Glutamatergic neuron (in vitro differentiated cells): ENCODE measurements at places on chromosomes 3 and 15. TPM values are rescaled to one million over a fixed set of nuclear protein-coding genes. Genes with fewer than 3 reads are reported as not detected.

- peak; percentile 25 for DNase-seq
Measured at GRCh38 chr3:137760341-137761098, 3.6 kb upstream of the SOX14 start.

DNA sequence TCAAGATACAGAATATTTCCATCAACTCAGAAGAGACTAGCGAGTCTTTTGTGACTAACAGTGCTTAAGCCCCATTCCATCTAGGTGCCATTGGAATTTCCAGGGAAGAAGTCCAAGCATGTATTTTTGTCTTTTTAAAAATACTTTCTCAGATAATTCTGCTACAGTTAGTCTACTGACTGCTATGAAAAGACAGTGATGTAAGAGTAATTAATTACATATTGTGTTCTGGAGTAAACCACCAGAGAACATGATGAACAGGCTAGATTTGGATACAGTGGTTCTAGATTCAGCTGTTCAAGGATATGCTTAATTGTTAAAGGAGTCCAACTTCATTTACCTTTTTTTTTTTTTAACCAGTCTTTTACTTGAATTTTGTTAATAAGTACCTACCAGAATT is 34.8 kb upstream of the PAK6 start:
- no peak for DNase-seq

GRCh38 chr3:190532731-190533203 is 18.9 kb downstream of the IL1RAP start:
- DNase-seq = no peak

DNA sequence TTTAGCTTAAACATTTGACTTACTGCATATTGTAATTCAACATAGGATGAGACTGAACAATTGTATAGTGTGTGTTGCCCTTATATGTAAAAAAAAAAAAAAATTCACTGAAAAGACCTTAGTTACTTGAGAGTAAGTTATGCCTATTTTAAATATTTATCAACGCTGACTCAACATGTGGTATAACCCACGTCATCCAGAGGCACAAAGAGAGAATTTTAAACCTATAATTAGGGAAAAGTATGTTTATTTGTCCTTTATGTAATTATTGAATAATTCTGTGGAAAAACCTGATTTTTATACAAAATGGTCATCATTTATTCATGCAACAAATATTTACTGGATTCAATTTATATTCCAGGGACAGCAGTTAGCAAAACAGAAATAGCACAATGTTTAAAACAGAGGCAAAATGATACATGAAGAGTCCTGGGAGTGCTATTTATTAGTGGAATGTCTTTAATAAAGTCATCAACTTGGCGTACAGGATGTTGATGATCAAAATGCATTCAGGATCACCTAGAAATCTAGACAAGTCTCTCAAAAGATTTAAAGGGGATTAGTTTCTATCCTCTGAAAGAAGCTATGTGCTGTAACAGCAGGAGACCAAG is 223.7 kb downstream of the PCCB start:
- DNase-seq = no peak

DNA sequence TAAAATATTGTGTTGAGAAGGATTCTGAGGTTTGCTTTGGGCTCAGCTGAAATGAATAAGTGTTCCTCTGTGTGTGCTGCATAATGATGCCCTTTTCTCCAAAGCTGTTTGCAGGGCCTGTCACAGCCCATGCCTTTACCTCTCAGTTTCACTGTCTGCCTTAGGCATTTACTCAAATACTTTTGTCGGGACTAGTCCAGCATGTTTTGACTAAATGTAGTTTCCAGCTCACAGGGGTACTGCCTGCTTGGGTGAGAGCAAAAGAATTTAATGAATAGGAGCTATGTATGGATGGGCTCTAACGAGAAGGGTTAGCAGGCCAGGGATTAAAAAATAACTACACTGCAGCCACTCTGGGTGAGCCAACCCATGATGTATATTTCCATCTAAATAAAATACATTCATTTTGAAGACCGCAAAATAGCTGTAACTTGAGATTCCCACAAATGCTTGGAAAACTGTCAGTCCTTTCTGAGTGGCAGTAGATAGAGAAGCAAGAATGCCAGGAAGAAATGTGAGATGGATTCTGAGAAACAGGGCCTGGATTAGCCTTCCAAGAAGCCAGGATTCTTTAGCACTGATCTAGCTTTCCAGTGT is 549.2 kb upstream of the TBL1XR1 start:
- no peak for DNase-seq

FOXL2NB gene
- 0.15 TPM for total RNA-seq

AHSG gene
- not detected for total RNA-seq

KCNMB3 gene
- total RNA-seq = 2.5 TPM
